Body of pancreas (tissue), 4 donors: ENCODE measurements at places on chromosomes 12 and 14. TPM values are rescaled to one million over a fixed set of nuclear protein-coding genes. Genes with fewer than 3 reads are reported as not detected.

GRCh38 chr14:34043627-34044372 lies 92.9 kb upstream of the EGLN3 start:
- no peak overlapping the region for H3K27ac ChIP-seq
- no peaks in the 10 kb centered on the region for H3K27me3 ChIP-seq
- no peaks in the 10 kb centered on the region for H3K4me1 ChIP-seq
- H3K4me3 ChIP-seq: no peak overlapping the region

DNA sequence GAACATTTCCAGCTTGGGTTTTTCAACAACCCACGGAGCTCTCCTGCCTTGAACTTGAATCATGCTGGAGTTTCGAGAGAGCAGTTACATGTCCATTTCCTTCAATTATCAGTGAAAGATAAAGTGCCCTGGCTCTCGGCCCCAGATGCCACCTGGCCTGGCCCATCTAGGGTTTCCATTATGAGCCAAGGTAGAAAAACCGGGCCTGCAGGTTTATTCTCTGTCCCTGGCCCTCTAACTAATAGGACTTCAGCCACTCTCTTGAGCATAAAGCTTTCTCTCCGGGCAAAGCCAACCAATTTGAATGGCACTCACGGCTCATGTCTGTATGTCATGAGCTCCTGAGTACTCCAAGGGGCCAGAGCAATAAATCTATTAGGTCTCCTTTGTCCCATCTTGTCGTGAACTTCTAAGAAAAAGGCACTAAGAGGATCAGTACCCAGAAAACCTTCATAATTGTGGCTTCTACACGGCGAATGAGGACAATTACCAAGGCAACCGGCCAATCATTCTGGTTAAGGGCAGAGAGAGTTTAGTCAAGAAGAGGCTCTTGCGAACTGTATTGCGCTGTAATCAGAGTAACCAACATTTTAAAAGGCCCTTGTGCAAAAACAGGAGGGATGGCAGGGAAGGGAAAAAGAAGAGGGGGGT lies 392.3 kb downstream of the MED13L start:
- no peaks in the 10 kb centered on the region for H3K27me3 ChIP-seq
- no peak overlapping the region for H3K4me3 ChIP-seq
- no peaks in the 10 kb centered on the region for H3K36me3 ChIP-seq
- no peak overlapping the region for H3K27ac ChIP-seq

GRCh38 chr12:64452559-64453329 lies 824 bp downstream of the TBK1 start:
- H3K36me3 ChIP-seq: peaks cover 1% of the 10 kb centered on the region
- peak overlapping the region; percentile 97 for H3K4me3 ChIP-seq
- DNase-seq: no peak

DNA sequence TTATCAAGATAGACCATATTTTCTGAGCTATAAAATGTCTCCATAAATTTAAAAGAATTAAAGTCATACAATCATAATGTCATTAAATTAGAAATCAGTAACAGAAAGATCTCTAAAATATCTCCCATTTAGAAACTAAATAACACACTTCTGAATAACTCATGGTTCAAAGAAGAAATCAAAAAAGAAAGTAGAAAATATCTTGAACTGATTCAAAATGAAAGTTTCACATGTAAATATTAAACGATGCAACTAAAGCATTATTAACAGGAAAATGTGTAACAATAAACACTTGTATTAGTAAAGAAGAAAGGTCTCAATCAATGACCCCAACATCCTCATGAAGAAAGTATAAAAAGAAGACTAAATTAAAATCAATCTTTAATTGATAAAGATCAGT lies 50.5 kb upstream of the PZP start:
- H3K4me1 ChIP-seq: no peaks in the 10 kb centered on the region
- no peak overlapping the region for H3K27ac ChIP-seq
- H3K4me3 ChIP-seq: no peak overlapping the region
- DNase-seq: no peak
- no peaks in the 10 kb centered on the region for H3K27me3 ChIP-seq

- H3K4me1 ChIP-seq: no peaks in the 10 kb centered on the region
- no peak overlapping the region for H3K4me3 ChIP-seq
- H3K36me3 ChIP-seq: no peaks in the 10 kb centered on the region
- DNase-seq: no peak
- H3K27me3 ChIP-seq: no peaks in the 10 kb centered on the region
Measured at GRCh38 chr12:44558340-44559100, 317.6 kb downstream of the NELL2 start.

GRCh38 chr14:106846218-106846617 lies 1319.8 kb downstream of the TMEM121 start:
- H3K4me1 ChIP-seq: peaks cover 59% of the 10 kb centered on the region
- H3K36me3 ChIP-seq: no peaks in the 10 kb centered on the region
- no peak for DNase-seq
- H3K27me3 ChIP-seq: no peaks in the 10 kb centered on the region

GRCh38 chr14:23430016-23430722 lies 5.3 kb downstream of the MYH7 start:
- no peak overlapping the region for H3K27ac ChIP-seq
- H3K27me3 ChIP-seq: no peaks in the 10 kb centered on the region
- no peaks in the 10 kb centered on the region for H3K4me1 ChIP-seq
- no peaks in the 10 kb centered on the region for H3K36me3 ChIP-seq
- DNase-seq: no peak
- H3K4me3 ChIP-seq: no peak overlapping the region

- no peaks in the 10 kb centered on the region for H3K36me3 ChIP-seq
- H3K27me3 ChIP-seq: no peaks in the 10 kb centered on the region
- no peak for DNase-seq
- H3K27ac ChIP-seq: no peak overlapping the region
- no peaks in the 10 kb centered on the region for H3K4me1 ChIP-seq
- no peak overlapping the region for H3K4me3 ChIP-seq
Measured at GRCh38 chr12:20320552-20320951, 47.8 kb upstream of the PDE3A start.

GRCh38 chr14:74220991-74221390 lies 18.3 kb upstream of the VSX2 start:
- no peaks in the 10 kb centered on the region for H3K27me3 ChIP-seq
- no peak overlapping the region for H3K4me3 ChIP-seq
- no peaks in the 10 kb centered on the region for H3K36me3 ChIP-seq
- peaks cover 8% of the 10 kb centered on the region for H3K4me1 ChIP-seq

DNA sequence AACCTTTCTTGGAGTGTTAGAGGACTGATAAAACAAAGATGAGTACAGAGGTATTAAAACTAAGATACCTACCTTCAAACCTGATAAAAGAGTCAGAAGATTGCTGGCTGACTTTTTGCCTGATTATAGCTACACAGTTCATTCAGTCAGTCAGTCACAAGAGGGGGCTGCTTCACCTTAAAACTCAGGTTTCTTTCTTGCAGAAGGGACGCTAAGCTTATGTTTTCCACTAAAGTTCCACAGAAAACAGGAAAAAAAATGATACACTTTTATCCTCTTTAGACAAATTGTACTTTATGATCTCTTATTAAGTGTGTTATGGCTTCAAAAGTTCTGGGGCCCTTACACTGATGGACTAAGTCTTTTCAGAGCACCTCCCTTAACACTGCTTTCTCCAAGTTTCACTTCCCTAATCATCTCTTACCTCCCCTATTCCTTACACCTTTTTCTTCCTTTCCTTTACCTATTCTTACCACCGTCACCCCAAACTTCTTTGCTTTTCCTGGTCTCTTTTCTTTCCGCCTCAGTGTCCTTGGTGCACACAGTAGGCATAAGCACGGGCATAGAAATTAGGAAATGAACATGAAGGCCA lies 448.7 kb upstream of the OR4E1 start:
- no peaks in the 10 kb centered on the region for H3K27me3 ChIP-seq
- H3K4me3 ChIP-seq: no peak overlapping the region
- no peak for DNase-seq
- no peaks in the 10 kb centered on the region for H3K4me1 ChIP-seq
- H3K27ac ChIP-seq: no peak overlapping the region
- H3K36me3 ChIP-seq: no peaks in the 10 kb centered on the region

GRCh38 chr14:89292579-89293313 lies 124.3 kb downstream of the FOXN3 start:
- no peak overlapping the region for H3K4me3 ChIP-seq
- H3K27ac ChIP-seq: no peak overlapping the region
- H3K4me1 ChIP-seq: peaks cover 25% of the 10 kb centered on the region
- DNase-seq: no peak

GRCh38 chr14:96938946-96939345 lies 141.8 kb downstream of the VRK1 start:
- DNase-seq: no peak
- no peak overlapping the region for H3K27ac ChIP-seq
- H3K4me3 ChIP-seq: no peak overlapping the region
- no peaks in the 10 kb centered on the region for H3K4me1 ChIP-seq
- no peaks in the 10 kb centered on the region for H3K36me3 ChIP-seq

GRCh38 chr14:33837943-33838683 lies 112.8 kb downstream of the EGLN3 start:
- no peaks in the 10 kb centered on the region for H3K36me3 ChIP-seq
- H3K4me3 ChIP-seq: no peak overlapping the region
- no peaks in the 10 kb centered on the region for H3K27me3 ChIP-seq
- peaks cover 6% of the 10 kb centered on the region for H3K4me1 ChIP-seq
- DNase-seq: no peak
- H3K27ac ChIP-seq: no peak overlapping the region

- no peaks in the 10 kb centered on the region for H3K4me1 ChIP-seq
- DNase-seq: no peak
- H3K27ac ChIP-seq: no peak overlapping the region
- no peaks in the 10 kb centered on the region for H3K36me3 ChIP-seq
Measured at GRCh38 chr14:44529026-44529425, 21.9 kb upstream of the FSCB start.

DNA sequence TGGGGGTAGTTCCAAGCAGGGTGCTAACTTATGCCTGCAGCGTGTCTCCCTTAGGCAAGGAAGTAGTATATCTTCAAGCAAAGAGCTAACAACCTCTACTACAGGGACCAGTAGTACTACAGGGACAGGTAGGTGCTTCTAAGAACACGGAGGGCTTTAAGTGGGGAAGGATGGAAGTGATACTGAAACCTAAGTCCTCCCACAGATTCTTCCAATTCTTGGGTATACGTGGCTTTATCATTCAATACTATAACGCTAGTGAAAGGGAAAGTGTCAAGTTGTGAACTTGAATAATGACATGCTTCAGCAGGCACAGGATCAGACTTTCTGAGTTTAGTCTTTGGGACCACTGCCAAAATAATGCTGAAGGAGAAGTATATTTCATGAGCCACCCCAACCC lies 241.7 kb downstream of the CEP128 start:
- H3K4me1 ChIP-seq: no peaks in the 10 kb centered on the region
- no peak overlapping the region for H3K4me3 ChIP-seq
- H3K36me3 ChIP-seq: no peaks in the 10 kb centered on the region
- DNase-seq: no peak
- H3K27ac ChIP-seq: no peak overlapping the region
- H3K27me3 ChIP-seq: no peaks in the 10 kb centered on the region

GRCh38 chr12:78600541-78600940 lies 264.0 kb upstream of the SYT1 start:
- H3K27me3 ChIP-seq: no peaks in the 10 kb centered on the region
- no peak for DNase-seq
- H3K36me3 ChIP-seq: no peaks in the 10 kb centered on the region
- no peaks in the 10 kb centered on the region for H3K4me1 ChIP-seq
- H3K4me3 ChIP-seq: no peak overlapping the region
- no peak overlapping the region for H3K27ac ChIP-seq

GRCh38 chr14:57486767-57487379 lies 6.8 kb downstream of the CCDC198 start:
- no peak for DNase-seq
- no peaks in the 10 kb centered on the region for H3K36me3 ChIP-seq
- H3K27ac ChIP-seq: no peak overlapping the region

DNA sequence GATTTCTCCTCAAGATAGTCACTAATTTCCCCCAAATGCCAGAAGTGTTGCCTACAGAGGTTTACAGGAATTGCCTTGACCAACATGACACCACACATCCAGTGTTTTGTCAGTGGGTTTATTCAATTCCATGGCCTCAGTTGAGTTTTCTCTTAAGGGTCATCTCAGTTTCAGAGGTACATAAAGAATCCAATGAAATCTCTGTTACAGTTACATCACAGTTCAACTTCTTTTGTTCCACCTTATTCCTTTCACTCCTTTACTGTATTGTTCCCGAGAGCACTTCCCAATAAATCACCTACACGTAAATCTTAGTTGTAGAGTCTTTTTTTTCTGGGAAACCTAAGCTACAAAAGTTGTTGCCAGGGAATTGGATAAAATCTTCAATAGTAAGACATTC lies 73.6 kb upstream of the GARIN6 start:
- H3K27me3 ChIP-seq: no peaks in the 10 kb centered on the region
- no peak overlapping the region for H3K4me3 ChIP-seq
- no peaks in the 10 kb centered on the region for H3K4me1 ChIP-seq
- DNase-seq: no peak
- no peak overlapping the region for H3K27ac ChIP-seq

- H3K27me3 ChIP-seq: no peaks in the 10 kb centered on the region
- H3K36me3 ChIP-seq: no peaks in the 10 kb centered on the region
- no peak for DNase-seq
- no peak overlapping the region for H3K27ac ChIP-seq
Measured at GRCh38 chr14:22276913-22277816, 311.9 kb downstream of the DAD1 start.

DNA sequence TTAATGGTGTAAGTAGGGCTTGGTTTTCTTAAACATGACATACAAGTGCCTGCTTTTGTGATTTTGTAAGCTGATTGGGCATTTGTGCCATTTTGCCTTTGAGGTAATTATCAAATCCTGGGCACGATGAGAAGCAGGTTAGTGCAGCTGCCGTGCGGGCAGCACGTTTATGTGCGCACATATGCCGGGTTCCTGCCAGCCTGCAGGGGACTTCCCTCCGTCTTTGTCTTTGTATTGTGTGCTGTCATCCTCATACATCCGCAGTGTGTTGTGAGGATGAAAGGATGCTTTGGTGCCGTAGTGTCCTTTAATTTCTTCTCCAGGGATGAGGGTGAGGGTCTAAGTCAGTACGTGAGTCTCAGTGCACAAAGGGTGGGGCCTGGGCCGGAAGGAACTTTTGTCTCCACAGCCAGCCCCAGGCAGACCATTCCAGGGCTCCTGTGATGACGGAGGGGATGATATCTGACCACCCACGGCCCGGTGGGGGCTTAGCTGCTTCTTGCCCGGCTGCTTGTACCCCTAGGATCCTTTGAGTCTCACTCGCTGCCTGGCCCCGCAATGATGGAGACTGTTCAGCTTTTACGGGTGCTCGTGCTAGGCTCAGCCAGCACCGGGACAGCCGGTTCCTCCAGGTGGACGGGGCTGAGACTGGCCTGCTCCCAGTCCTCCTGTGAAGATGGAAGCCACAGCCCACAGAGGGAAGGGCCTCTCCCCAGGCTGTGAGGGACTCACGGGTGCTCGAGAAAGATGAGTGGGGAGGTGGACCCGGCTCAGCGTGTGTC lies 54.6 kb downstream of the ADGRD1 start:
- DNase-seq: no peak
- no peak overlapping the region for H3K4me3 ChIP-seq
- no peaks in the 10 kb centered on the region for H3K4me1 ChIP-seq

- no peaks in the 10 kb centered on the region for H3K27me3 ChIP-seq
- no peak overlapping the region for H3K4me3 ChIP-seq
- H3K4me1 ChIP-seq: peaks cover 22% of the 10 kb centered on the region
- no peaks in the 10 kb centered on the region for H3K36me3 ChIP-seq
Measured at GRCh38 chr14:93318927-93319326, 13.9 kb downstream of the BTBD7 start.

GRCh38 chr14:64463195-64463594 lies 2.1 kb upstream of the AKAP5 start:
- H3K27ac ChIP-seq: no peak overlapping the region
- peaks cover 15% of the 10 kb centered on the region for H3K4me1 ChIP-seq
- H3K4me3 ChIP-seq: no peak overlapping the region

COX8C gene
- total RNA-seq: not detected

KCNH5 gene
- total RNA-seq: not detected

TAMALIN gene
- 7.0 TPM for total RNA-seq

PTCSC3 gene
- total RNA-seq: not detected

PRIMA1 gene
- total RNA-seq: 0.26 TPM

MGST1 gene
- 132 TPM for total RNA-seq

ADAM20 gene
- total RNA-seq: 1.3 TPM

IRAK3 gene
- 6.3 TPM for total RNA-seq
